ENCODE measurements at places on chromosomes 2 and 18.

GRCh38 chr18:2625217-2625616 is 30.3 kb upstream of the SMCHD1 start:
- no peak for DNase-seq

GRCh38 chr18:77066689-77067088 is 65.9 kb downstream of the MBP start:
- no peak for DNase-seq

DNA sequence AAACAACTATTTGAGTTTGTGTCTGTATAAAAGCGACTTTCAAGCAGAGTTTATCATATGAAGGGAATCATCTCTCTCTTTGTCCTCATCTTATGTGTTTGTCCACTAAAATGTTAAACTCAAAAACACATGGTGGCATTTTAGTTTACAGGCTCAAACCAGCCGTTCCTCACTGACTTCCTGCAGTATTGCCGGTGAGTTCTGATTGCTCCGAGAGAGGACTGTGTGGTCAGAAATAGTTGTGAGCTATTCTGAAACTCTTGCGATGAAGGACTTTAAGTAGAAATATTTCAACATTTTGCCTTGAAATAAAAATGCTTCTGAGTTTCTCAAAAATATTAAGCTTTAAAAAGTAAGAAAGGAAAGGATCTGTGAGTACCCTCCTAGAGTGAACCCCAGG is 163.2 kb upstream of the CAVIN2 start:
- DNase-seq, result no peak

DNA sequence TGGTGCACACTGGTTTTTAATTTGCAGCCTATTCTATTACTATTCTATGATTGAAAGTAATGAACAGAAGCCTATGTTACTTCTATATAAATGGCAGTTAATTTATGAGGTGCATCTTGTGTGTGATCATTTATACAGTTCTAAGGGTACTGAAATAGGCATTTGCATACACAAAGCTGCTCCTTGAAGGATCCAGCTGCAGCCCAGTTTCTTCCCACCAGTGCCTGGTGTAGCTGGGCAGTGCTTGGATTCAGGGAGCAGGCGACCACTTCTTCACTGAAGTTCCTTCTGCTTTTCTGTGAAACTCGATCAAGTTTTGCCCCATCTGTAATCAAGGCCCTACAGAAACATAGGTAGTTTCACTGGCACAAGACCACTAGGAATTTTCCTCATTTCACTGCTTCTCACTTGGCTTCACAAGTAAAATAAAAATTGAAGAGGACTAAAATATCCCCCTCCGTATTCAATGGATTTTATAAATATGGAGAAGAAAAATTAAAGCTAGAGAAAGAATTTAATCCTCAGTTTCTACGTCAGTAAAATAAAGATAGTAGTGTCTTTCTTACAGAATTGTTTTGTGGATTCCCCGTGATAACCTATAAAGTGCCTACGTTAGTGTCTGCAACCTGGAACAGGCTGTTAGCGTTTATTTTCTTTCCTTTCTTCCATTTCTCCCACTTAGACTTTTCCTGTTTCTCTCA is 1.7 kb upstream of the LPIN2 start:
- DNase-seq, result no peak

DNA sequence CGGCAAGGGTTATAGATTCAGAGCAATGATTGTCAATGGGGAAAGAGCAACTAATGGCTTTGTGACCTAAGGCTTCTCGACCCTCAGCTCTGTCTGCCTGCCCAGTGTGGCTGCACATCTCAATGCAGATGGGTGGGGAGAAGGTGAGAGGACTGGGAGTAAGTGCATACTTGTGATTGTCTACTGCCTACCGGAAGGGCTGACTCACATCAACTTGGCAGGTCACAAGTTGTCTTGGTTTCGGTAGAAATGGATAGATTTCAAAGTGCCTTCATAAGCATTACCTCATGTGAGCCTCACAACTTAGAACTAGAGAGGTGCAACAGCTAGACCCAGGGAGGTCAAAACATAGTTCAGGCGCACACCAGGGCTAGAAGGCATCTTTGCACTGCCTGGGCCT is 29.4 kb downstream of the STAT1 start:
- no peak for DNase-seq

- DNase-seq, result no peak
Measured at GRCh38 chr2:161708350-161708975, 84.2 kb downstream of the SLC4A10 start.

- DNase-seq, result no peak
Measured at GRCh38 chr2:178650554-178650953, 156.7 kb downstream of the TTN start.

GRCh38 chr2:157898591-157898996 is 22.5 kb upstream of the ACVR1 start:
- peak; percentile 55 for DNase-seq

DNA sequence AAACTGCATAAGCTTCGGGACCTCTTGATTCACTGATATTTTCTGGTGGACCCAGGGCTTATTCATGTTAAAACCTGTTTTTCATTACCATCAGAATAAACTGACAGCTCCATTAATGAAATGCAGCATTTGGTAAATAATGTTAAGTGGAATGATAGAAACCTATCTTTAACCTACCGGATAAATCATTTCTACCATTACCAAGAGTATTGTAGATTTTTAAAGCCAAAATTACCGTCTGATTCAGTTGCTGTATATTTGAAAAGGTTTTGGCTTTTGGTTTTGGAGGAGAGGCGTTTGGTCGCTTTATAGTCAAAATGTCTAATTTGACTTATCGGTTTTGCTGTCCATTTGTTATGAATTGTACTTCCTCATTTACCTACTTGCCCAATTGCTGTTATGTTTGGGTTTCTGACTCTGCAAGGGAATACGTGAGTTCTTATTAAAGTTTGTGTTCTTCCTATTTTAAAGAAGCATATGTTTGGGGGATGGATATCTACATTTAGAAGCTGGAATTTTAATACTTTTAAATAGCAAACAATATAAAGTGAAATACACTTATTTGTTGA is 1.0 kb upstream of the CUL3 start:
- no peak for DNase-seq

DNA sequence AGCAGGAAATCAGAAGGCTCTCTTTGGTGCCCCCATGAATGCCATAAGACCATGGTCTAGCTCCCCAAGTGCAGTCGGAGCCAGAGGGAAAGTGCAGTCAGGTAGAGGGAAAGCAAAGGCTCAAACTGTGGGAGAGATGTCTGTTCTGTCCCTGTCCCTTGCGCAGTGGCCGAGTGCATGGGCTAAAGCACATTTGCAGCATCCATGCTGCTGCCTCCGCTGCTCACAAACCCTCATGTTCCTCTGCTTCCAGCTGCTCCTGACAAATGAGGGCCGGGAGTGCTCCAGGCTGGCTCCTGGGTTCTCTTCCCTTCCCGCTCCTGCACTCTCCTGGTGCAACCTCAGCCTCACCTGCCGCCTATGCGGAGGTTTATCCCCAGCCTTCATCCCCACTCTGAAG is 34.2 kb downstream of the SCTR start:
- no peak for DNase-seq

- peak; percentile 22 for DNase-seq
Measured at GRCh38 chr2:5720426-5720825, 28.2 kb downstream of the SOX11 start.

GRCh38 chr18:49021433-49022129 is 70.8 kb upstream of the SMAD7 start:
- DNase-seq, result no peak

DNA sequence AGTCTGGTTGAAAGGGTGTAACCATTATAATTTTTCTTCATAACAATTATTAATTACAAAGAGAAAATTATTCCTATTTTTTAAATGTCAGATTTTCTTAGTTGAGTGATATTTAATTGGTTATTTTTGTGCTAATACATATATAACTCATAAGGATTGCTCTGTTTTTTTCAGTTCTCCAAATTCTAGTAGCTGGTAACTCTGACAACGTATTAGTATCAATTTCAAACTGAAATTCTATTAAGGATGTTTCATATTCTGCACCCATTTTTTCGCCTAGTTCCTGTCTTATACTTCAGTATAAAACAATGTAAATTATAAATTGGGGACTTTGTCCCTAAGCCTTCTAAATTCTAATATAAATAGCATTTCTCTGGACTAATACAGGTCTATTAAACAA is 81.0 kb downstream of the R3HDM1 start:
- no peak for DNase-seq

DNA sequence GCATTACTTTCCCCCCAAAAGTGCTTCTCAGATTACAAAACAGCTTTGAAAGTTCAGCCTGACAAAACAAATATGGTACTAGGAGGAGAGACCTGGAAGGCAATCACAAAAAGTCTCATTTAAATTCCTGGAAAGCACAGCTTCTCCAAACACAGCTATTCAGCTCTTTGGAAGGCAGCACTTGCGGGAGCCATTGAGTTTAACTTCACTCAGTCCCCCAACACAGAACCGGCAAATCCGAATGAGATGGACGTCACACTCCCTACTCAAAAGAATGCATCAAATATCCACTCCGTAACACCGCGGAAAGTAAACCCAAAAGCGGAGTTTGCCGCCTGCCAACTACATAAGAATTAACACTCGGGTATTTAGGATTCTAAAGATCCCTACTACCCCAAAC is 638 bp downstream of the ST6GAL2 start:
- no peak for DNase-seq

DNA sequence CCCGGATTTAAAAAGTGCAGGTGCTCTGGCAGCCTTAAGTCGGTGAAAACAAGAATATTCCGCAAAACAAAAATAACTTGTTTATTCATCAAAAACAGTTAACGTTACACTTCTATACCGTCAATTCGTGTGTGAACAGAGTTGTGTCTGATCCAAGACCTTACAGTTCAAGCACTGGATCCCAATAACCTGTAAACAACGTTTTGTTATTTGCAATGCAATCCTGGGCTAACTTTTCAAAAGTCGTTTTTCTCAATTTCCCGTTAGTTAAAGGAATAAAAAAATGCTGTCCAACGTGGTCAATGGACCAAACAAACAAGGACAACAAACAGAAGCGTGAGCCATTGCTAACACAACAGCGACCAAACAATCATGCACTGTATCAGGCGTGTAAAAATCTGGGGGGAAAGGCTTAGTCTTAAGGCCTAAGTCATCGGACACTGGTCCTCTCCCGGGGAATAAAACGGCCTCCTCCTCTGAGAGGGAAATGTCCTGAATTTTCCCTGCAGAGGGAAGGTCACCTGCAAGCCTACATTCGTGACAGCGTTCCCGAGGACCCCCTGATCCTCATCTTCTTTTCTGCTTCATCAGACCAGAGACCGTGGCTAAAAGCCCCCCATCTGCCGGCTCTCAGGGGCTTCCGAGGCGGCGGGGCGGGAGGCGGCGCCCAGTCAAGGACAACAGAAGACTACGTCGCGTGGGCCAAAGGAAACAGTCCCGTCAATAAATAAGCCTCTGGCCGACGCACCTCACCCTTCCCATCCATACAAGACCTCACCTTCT is 490 bp downstream of the NDUFS1 start:
- peak; percentile 28 for DNase-seq

- no peak for DNase-seq
Measured at GRCh38 chr18:63245600-63245999, 74.0 kb downstream of the BCL2 start.

DNA sequence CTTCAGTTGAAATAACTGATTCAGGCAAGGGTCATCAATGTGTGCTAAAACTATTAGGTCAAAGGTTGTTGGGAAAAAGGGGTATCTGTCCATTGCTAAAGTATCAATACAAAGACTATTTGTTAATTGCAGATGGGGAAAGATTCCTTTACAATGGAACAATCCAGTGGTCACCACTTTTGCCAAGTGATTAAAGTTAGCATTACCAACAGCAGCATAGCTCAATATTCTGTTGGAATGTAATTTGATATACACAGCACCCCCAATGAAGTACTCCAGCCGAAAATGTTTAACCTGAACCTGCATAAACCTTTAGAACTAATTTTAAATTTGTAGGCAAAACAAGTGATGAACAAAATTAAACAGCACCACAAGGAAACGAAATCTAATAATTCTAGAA is 191.0 kb downstream of the TCF4 start:
- no peak for DNase-seq

- no peak for DNase-seq
Measured at GRCh38 chr2:222706616-222707015, 35.2 kb downstream of the MOGAT1 start.

GRCh38 chr2:122072666-122073065 is 317.2 kb downstream of the TSN start:
- DNase-seq, result no peak

DNA sequence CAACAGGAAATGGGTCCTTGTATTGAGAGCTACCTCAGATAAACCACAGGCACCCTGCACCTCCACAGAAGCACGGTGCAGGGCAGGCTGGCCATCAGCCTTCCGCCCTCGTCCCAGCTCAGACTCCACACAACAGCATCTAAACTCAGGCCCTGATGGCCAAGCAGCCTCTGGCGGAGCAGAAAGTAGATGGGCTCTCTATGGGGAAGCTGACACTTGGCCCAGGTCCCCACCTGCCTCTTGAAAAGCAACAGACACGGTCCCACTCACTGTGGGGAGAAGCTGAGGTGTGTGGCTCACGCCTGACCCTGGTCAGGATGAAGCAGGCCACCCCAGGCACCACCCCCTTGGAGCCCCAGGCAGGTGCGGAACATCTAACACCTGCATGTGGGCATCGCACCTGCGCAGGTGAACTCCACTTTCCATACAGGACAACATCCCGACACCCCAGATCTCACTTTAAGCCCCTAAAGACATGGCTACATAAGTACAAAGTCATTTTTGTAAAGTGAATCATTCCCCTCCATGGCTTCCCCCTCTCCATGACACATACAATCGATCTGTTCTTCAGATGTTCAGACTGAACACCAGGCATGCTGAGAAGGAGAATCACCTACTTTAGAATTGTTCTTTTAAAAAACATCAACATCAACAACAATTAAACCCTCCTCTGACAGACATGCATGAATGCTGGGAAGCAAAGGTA is 208.4 kb downstream of the ZBTB7C start:
- DNase-seq, result no peak

DNA sequence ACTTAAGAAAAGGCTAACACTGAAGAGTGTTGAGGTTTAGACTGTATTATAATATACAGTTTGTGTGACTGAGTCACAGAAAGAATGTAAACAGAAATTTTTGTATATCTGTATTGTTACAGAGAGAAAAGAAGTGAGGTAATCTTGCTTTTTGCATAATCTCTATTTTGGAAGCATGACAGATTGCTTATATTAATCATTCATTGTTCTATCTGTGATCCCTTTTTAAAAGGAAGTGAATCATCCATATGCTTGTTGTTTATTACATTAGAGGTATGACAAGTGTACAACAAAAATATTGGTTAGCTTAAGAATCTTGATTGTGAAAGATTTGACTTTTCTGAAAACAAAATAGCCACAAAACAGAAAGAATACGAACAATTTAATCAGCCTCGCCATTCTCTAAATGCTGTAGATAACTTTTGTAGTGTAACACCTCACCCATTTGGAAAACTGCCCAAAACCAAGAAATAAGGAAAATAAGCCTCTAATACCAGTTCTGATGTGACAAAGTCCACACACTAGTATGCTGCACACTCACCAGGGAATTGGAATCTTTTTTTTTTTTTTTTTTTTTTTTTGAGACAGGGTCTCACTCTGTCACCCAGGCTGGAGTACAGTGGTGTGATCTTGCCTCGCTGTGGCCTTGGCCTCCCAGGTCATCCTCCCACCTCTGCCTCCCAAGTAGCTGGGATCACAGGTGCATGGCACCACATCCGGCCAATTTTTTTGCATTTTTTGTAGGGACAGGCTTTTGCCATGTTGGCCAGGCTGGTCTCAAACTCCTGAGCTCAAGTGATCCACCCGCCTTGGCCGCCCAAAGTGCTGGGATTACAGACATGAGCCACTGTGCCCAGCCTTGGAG is 91.5 kb upstream of the LPIN2 start:
- DNase-seq, result no peak

- DNase-seq, result no peak
Measured at GRCh38 chr2:17515652-17516051, 2.6 kb downstream of the RAD51AP2 start.

GRCh38 chr2:218263817-218264641 is 3.2 kb downstream of the GPBAR1 start:
- no peak for DNase-seq
